MM.1S (cell line): ENCODE measurements at places on chromosomes 5 and 9.

DNA sequence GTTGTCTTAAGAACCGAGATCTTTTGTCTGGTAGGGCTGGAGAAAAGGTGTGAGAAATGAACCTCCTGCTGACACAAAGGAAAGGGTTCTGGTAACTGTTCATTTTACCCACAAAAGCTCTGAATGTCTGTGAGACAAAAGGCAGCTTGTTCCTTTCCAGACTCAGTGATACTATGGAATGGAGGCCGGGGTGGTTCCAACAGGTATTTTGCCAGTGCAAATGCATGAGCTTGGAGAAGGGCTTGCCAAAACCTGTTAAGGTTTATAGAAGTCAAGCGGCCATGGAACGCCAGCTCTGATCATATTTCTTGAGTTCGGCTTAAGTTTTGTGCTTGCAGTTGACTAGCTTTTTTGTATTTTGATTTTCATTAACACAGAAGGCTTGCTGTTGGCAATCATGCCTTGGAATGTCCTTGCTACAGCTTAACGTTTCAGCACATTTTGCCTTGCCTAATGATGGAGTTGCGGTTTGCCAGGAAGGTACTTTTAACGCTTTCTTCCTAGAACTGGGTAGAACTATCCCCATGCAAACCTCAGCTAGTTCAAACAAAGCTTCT lies 328.6 kb downstream of the PIK3R1 start:
- DNase-seq: no peak
- no peak overlapping the region for H3K4me3 ChIP-seq
- no peak overlapping the region for H3K27ac ChIP-seq
- no peaks in the 10 kb centered on the region for H3K36me3 ChIP-seq
- H3K27me3 ChIP-seq: no peaks in the 10 kb centered on the region
- no peaks in the 10 kb centered on the region for H3K4me1 ChIP-seq

GRCh38 chr9:136107953-136108647 lies 10.6 kb downstream of the TMEM250 start:
- H3K36me3 ChIP-seq: no peaks in the 10 kb centered on the region
- DNase-seq: no peak
- no peak overlapping the region for H3K4me3 ChIP-seq
- H3K27ac ChIP-seq: no peak overlapping the region
- H3K4me1 ChIP-seq: peaks cover 24% of the 10 kb centered on the region

GRCh38 chr5:137751869-137752491 lies 2.2 kb downstream of the HNRNPA0 start:
- DNase-seq: peak; percentile 39
- H3K36me3 ChIP-seq: 0 out of 2 replicates have a peak, but pooled peaks cover 6% of the 10 kb centered on the region
- H3K27ac ChIP-seq: no peak overlapping the region

GRCh38 chr9:3455094-3455493 lies 70.7 kb downstream of the RFX3 start:
- DNase-seq: no peak
- H3K36me3 ChIP-seq: no peaks in the 10 kb centered on the region; the same call in 1 of the 2 replicates
- no peak overlapping the region for H3K27ac ChIP-seq
- H3K27me3 ChIP-seq: no peaks in the 10 kb centered on the region
- no peaks in the 10 kb centered on the region for H3K4me1 ChIP-seq

GRCh38 chr9:85978496-85978895 lies 37.5 kb downstream of the NAA35 start:
- H3K36me3 ChIP-seq: peaks cover 6% of the 10 kb centered on the region; the same call in 1 of the 2 replicates
- no peaks in the 10 kb centered on the region for H3K4me1 ChIP-seq
- H3K27me3 ChIP-seq: no peaks in the 10 kb centered on the region
- H3K27ac ChIP-seq: no peak overlapping the region
- no peak overlapping the region for H3K4me3 ChIP-seq
- DNase-seq: no peak

GRCh38 chr9:64066736-64067368 lies 1218.2 kb downstream of the FOXD4L5 start:
- no peak overlapping the region for H3K4me3 ChIP-seq
- no peak overlapping the region for H3K27ac ChIP-seq
- H3K27me3 ChIP-seq: no peaks in the 10 kb centered on the region
- DNase-seq: no peak
- no peaks in the 10 kb centered on the region for H3K36me3 ChIP-seq
- no peaks in the 10 kb centered on the region for H3K4me1 ChIP-seq

DNA sequence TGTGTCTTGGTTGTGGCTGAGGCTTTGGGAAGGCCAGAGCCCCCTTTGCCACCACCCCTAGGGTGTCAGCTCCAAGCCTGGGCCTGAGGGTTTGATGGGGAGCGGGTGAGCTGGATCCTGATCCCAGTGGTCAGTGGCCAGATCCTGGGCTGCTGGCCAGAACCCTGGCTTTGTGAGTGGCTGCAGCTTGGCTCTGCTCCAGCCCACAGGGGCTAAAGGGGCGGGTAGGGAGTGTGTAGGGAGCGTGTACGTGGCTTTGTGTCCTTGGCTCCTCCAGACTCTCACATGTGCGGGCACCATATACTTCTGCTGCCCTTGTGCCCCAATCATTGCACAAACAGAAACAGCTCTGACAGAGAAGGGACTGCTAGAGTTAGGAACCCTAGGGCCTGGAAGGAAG lies 1.2 kb upstream of the IL11RA start:
- H3K4me3 ChIP-seq: no peak overlapping the region
- 0 out of 2 replicates have a peak, but pooled peaks cover 3% of the 10 kb centered on the region for H3K36me3 ChIP-seq
- H3K27ac ChIP-seq: no peak overlapping the region
- no peaks in the 10 kb centered on the region for H3K27me3 ChIP-seq
- DNase-seq: no peak
